Adipocyte (in vitro differentiated cells): ENCODE measurements at places on chromosomes 12 and 14.

GRCh38 chr14:104882325-104882973 is 17.4 kb downstream of the CEP170B start:
- DNase-seq = no peak

DNA sequence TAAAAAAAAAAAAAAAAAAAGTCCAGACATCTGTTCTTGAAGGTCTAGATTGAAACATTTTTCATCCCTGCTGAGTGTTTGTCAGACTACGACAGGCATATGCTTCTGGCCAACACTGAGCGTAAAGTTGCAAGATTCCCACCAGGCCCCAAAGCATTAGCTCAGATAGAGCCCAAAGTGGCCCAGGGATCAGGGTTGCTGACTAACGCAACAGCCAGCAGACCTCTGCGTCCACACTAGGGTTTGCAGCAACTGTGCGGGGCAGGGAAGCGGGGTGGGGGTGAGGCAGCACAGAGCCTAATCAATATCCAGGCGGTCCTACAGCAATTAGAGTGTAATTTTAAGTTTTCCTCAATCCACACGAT is 55.7 kb downstream of the SSH1 start:
- DNase-seq = peak; percentile 78

DNA sequence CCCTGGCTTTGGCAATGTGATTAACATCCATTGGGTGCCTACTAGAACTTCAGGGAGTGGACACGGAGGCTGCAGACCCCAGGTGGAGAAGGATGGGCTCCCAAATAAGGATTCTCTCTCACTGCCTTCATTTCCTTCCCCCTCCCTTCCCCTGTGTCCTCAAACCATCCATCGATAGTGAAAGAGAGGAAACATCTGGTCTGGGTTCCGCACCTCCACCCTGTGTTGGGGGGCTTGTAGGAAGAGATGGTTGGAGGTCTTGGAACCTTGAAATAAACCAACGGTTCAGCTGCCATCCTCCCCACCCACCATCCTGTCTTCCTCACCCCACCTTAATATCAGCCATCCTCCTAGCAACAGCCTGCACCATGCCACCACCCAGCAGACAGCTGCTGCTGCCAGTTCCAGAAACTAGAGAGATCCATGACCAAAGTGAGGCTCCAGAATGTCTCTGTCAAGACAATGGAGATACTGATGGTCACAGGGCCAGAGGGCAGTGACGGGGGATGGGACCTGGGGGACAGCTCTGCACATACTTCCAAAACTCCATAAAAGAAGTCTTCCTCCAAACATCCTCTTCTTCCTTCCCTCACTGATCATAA is 153.1 kb upstream of the CCND2 start:
- DNase-seq = no peak

DNA sequence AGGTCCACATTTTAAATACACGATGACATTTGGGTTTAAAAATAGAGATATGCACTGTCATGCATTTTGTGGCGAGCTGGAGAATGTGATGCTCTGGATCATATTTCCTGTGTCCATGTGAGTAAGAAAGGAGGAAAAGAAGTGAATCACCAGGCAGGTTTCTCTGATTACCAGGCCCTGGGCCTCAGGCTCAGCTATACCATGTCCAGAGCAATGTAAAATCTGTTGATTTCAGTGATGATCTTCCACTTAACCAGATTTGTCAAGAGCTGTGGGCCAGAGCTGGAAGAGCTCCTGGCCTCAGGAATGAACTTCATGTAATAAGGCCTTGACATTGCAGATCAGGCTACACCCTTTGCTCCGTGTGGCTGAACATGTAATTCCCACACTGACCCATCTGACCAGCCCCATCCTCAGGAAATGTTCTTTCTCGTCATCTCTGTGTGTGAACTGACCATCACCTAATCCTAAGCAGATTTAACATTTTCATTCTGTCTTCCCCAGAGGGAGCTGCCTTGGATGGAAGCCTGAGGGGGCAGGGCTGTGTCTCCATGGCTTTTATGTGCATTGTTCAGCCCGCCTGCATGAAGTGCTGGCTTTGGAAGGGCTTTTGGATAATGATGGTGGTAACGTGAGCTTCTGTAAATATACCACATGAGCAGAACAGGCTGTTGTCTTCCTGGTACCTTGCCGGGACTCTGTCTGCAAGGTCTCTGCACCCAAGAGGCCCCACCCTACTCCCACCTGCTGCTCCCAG is 54.5 kb downstream of the CRACR2A start:
- peak; percentile 88 for DNase-seq
